ENCODE measurements at places on chromosomes 4 and X.

DNA sequence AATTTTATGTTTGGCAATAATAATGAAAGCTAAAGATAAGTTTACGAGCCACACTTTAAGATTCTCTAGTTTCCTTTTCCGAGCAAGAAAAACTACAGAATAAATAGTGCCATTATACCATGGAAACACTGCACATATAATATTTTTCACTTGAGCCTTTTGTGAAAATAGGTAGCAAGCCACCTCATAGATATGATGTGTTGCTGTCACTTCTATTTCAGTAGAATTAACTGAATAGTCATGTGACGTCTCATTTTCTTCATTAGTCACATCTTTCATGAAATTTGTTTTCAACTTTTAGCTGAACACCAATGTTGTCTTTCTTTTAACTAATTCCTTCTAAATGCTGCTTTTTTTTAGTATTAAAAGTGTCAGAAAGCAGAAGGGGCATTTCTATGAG lies 574.3 kb downstream of the INPP4B start:
- no peak for DNase-seq

DNA sequence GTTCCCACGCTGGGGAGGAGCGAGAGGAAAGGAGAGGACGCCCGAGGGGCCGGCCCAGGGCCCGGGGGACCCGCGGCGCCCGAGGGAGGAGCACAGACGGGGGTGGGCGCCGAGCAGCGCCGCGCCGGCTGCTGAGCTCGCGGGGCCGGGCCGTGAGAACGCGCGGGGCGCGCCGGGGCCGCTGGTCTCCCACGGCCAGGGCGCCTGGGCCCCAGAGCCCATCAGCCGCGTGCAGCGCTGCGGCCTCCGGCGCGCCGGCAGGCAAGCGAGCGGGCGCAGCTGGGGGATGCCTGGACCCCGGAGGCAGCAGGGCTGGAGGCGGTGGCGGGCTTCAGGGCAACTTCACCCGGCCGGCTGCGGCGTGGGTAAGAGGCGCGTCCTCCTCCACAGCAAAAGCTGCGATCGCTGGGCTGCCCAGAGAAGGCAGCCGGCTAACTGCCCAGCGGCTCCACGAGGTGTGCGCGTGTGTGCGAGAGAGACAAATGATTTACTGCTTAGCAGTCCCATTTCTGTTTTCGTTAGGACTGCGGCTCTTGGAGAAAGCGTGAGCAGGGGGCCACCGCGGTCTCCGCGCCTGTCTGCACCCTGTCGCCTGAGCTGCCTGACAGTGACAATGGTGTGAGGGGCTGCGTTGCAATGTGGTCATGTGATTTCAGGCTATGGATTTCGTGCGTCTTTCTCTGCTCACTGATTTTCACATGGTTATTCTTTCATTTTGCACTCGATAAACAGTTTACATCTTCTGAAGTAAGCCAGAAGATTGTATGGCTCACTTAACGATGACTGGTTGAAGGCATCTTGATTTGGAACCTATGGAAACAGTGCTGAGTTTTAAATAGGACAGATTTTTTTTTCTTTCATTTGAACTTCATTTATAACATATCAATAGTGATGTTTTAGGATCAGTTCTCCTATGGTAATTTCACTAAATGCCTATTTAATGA lies 1.2 kb downstream of the GUCY1A1 start:
- no peak for DNase-seq

DNA sequence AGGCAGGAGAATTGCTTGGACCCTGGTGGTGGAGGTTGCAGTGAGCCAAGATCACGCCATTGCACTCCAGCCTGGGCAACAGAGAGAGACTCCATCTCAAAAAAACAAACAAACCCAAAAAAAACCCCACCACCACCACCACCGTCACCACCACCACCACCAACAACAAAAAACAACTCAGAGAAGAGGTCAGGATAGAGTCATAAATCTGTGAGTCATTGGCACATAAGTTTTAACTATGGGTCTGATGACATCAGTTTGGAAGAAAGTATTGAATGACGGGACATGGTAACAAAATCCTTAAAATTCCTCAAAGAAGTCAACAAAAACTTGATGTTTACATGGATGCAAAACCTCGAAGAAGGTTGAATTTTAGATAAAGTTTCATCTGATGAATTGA lies 288.0 kb upstream of the SFRP2 start:
- DNase-seq, result no peak

DNA sequence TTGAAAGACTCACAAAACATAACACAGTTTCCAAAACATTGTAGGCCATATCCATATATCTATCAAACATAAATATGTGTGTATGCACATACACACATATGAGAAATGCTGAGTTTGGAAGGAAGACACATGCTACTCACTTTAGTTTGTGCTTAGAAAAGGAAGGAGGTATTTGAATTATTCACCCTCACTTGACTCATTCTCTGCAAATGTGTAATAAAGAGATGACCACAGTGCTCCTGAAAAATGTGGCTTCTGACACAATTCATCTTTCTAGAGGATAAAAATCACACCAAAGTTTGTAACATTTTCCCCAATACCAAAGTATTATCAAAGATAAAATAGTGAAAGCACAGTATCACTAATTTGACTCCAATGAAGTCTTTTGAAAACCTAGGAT lies 950.1 kb downstream of the FAT4 start:
- DNase-seq, result no peak

DNA sequence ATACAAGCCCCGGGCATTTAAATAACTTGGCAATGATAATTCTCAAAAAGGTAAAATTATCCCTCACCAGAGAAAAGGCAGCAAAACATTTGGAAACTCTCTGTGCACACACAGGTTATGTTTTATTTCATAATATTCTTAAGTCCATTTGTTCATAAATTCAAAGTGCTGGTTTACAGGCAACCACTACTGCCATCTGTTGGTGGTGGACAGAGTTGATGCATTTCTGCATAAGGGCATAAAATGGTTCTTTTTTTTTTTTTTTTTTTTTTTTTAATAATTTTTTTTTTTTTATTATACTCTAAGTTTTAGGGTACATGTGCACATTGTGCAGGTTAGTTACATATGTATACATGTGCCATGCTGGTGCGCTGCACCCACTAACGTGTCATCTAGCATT lies 31.5 kb upstream of the IL21 start:
- DNase-seq, result peak; percentile 50
